Stimulated activated effector memory CD8-positive, alpha-beta T cell treated with anti-CD3 and anti-CD28 coated beads, Interleukin-12 subunit alpha, Interleukin-12 subunit beta, amount 100 ng/mL, for 72 hours (primary cell): ENCODE measurements at places on chromosomes 11 and 22.

DNA sequence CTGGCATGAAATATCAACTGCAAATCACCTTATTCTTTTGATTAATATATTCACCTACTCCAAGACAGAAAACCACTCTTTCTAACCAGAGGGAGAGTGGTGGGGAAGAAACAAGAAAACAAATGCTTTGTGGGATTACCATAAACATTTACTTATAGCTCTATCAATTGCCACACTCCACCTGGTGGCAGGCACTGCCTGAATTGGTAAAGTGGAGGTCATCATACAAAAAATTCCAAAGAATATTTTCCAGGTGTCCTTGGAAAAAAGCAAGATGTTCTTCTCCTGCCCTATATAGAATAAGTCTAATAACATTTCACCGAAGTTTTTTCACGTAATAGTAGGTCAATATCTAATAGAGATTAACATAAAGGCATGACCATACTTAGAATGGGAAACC lies 45.3 kb downstream of the PHF21A start:
- no peak for DNase-seq

DNA sequence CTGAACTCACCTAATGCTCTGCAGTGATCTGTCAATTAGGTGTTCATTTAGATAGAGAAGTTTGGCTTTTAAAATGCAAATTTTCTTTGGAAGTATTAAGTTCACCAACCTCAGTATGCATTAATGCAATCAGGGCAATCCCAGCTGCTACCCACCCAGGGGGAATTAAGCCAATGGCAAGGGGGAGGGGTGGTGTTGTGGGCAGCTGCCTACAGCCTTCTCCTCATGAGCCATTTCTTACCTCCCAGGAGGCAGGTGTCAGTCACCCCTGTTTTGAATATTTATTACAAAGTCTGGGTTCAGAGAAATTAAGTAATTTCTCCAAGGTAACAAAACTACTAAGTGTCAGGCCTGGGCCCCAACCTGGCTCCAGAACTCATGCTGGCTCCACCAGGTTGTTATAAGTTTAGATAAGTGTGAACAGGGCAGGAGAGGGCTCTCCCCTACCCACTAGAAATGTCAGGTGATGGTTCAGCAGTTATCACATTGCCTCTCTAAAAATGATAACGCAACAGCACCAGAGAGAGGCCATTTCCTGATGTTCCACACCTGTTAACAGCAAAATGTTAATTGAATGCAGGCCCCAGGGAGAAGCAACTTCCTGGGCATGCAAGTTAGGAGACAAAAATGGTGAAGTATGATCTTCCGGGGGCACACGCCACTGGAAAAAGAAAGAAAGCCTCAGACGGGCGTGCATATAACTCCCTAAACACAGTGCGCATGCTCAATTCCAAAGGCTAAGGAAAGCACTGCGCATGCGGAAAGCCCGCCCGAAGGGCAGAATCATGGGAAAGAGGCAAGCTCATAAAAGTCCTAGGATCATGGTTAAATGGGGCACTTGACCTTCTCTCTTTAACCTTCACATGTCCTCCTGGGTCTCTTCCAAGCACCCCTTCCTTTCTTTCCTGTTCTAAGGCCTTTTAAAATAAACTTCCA lies 35.4 kb upstream of the GNAZ start:
- no peak for DNase-seq

DNA sequence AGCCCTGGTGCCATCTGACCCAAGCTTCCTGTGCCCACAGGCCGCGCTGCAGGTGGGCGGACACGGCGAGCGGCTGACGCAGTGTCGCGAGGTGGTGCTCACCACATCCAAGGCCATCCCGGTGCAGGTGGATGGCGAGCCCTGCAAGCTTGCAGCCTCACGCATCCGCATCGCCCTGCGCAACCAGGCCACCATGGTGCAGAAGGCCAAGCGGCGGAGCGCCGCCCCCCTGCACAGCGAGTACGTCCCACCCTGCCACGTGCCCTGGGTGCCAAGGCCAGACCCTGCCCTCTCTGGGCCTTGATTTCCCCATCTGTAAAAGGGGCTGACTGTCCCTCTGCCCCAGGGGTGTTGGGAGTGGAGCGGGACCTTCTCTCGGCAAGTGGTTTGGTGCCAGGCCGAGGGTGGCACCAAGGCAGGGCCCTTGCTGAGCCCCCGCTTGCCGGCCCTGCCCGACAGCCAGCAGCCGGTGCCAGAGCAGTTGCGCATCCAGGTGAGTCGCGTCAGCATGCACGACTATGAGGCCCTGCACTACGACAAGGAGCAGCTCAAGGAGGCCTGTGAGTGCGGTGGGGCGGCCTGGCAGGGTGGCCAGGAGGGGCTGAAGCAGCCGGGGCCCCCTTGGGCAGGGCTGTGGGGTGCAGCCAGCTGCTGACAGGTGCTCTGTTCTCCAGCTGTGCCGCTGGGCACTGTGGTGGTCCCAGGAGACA lies 5.9 kb upstream of the MDK start:
- DNase-seq = no peak

GRCh38 chr11:78659326-78660270 lies 84.9 kb upstream of the NARS2 start:
- DNase-seq = no peak

GRCh38 chr11:56624661-56625110 lies 10.0 kb upstream of the OR5M1 start:
- no peak for DNase-seq

DNA sequence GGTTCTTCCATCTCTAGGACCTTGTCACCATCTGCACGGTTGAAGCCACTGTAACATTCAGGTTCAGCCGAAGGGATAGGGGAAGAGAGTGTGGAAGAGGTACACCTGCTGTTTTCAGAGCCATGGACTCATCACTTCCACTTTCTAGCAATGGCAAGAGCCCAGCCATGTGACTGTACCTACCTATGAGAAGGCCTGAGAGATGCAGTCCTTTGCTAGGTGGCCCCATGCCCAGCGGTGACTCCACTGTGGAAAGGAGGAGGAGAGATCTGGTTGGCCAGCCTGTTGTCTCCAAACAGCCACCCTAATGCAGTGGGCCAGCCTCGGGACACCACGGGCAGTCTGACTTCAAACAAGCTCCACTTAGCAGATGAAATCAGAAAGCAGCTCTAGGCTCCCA lies 16.0 kb downstream of the RASD2 start:
- no peak for DNase-seq

- no peak for DNase-seq
These were observed 6.2 kb downstream of the CHST1 start for GRCh38 chr11:45659031-45659817.

DNA sequence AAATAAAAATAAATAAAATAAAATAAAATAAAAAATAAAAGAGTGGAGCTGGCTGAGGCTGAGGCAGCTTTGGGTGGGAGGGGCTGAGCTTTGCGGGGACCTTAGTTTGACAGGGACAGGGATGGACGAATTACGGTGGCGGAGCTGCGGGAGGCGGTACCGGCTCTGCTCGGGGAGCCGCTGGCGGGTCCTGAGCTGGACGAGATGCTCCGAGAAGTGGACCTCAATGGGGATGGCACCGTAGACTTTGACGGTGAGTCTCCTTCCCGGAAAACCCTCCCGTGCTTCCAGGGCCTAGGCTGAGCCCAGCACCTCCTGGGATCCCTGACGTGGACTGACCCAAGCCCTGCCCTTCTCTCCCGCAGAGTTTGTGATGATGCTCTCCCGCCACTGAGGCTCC lies 3.1 kb downstream of the CABP4 start:
- DNase-seq = no peak

GRCh38 chr22:31262312-31263133 lies 29.8 kb downstream of the PIK3IP1 start:
- no peak for DNase-seq

GRCh38 chr22:37843741-37844089 lies 419 bp downstream of the ANKRD54 start:
- DNase-seq = no peak

DNA sequence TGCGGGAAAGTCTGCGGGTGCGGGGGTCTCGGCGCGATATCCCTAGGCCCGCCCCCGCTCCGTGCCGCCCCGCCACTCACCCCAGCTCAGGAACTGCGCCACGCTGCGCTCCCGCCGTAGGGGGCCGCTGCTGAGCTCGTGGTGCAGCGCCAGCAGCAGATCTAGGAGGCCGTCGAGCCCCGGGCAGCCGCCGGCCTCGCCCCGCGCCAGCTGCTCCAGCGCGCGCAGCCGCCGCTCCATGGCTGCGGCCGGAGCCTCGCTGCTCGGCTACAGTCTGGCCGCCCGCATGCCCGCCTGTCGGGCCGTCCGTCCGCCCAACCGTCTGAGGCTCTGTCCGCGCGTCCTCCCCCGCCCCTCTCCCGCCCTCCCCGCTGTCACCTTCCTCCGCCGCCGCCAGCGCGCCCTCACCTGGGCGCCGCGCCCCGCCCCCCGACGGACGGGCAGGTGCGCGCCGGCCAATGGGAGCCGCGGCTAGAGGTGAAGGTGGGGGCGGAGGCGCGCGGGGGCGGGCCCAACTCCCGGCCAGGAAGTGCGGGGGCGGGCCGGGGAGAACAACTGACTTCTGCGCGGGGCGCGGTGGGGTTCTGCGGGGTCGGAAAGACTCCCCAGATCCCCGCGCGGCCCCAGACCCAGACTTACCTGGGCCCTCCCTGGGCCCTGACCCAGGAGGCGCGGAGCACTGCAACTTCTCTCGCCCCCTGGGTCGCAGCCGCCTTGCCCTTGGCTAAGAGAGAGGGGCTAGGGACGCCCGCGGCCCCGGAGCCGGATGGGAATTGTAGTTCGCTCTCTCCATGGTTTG lies at the start of gene CDC42BPG:
Gene CDC42BPG (minus strand): TSS at position 324 of the 799 bp plus-strand sequence. CDS start 84 bp downstream, at position 240.
- DNase-seq = no peak

DNA sequence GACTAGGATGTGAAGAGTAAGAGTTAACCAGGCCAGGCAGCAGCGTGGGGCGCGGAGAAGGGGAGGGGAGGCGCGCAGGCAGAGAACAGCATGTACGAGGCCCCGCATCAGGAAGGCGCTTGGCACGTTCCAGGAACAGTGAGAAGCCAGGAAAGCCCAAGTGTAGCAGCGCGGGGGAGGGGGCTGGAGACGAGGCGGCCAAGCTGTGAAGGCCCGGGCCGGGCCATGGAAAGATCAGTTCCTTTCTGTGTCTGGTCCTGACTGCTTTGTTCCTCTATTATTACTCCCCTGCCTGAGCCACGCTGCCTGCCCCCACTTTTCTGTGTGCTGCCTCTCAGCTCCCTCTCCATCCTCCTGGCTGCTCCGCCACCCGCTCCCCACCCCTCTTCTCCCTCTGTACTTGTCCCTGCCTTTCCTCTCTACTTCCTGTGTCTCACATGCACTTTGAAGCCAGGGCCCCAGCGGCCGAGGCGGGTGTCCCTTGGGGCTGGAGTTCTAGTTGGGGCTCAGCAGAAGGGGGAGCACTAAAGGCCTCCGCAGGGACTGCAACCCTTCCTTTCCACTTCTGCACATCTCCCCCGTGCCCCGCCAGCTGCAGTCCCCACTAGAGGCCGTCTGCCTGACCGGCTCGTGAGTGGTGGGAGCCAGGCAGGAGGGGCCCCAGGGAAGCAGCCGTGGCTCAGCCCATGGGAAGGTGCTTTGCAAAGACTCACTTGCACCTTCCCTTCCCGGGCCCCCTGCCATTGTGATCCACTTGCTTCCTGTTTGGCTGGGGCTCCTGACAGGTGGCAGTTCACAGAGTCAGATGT lies 63.7 kb downstream of the PRDM11 start:
- no peak for DNase-seq

- no peak for DNase-seq
These were observed 3.0 kb downstream of the RHOG start for GRCh38 chr11:3837793-3838192.

DNA sequence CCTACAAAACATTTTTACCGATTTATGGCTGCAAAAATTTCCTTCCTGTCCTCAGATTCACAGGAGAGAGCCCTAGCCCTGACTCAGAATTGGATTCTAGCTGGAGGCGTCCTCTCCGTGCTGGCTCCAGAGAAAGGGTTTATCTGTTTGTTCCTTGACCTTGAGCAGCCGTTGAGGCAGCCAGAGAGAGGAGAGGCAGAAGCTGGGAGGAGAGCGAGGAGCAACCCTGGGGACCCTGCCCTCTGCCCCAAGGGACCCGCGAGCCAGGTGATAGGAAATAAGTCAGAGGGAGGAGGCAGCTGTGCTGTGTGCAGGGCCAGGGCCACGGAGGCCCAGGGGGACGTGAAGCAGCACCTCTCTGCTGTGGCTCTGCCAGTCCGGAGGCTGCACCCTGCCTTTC lies 75.6 kb downstream of the IGLL1 start:
- DNase-seq = no peak

GRCh38 chr11:111445586-111445985 lies 66.5 kb upstream of the POU2AF1 start:
- DNase-seq = no peak

DNA sequence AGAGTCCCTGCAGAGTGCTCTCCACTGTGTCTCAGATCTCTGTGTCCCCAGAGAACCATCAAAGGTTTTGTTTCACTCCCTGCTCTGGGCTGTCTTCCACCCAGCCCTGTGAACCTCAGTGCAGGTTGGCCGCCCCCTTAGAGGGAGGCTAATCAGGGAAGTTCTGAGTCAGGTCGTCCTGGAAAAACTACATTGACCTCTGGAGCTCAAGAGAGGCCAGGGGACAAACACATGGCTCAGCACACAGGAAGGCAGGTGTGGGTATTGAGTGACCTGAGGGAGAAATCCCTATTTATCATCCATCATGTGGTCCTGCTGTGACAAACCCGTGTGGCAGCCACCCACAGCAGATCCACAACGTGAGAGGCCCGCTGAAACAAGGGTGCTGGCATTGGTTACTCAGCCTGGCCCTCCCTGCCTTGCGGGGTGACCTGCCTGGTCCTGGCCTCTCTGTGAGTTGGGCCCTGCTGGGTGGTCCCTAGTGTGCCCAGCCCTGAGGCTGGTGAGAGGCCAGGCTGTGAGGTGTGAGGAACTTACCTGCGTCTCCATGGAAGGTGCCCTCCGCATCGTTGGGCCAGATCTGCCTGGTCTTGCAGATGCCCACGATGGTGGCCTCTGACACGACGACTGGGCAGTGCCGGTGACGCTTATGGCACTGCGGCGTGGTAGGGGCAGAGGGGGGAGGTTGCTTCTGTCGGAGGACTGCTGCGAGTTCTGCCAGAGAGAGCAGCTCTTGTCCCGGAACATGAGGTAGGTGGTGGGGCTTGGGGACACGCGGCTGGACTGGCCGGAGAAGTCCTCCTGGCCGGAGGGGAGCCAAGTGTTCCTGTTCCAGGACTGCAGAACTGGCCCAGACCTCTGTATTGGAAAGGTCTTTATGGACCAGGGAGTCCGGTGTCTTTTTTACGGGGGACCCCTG lies 669 bp upstream of the BCR start:
- no peak for DNase-seq

- DNase-seq = peak; percentile 47
These were observed 11.0 kb upstream of the MS4A6A start for GRCh38 chr11:60193687-60194433.

GRCh38 chr11:34439610-34440198 lies 970 bp downstream of the CAT start:
- no peak for DNase-seq

- no peak for DNase-seq
These were observed 42.1 kb downstream of the PAMR1 start for GRCh38 chr11:35483131-35483820.
